ENCODE measurements at places on chromosomes 13 and 19. TPM values are rescaled to one million over a fixed set of nuclear protein-coding genes. Genes with fewer than 3 reads are reported as not detected.

DNA sequence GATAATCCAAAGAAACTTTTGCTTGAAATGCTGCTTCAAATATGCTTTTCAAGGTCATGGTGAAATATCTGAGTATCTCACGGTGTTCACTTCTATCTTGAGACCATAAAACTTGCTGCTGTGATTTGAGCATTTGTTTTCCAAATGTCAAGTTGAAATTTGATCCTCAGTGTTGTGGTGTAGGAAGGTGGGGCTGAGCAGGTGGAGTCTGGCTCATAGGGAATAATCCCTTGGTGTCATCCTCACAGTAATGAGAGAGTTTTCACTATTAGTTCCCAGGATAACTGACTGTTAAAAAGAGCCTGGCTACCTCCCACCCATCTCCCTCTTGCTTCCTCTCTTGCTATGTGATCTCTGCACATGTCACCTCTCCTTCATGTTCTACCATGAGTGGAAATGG lies 858.0 kb upstream of the SLITRK5 start:
- no peaks in the 10 kb centered on the region for H3K27me3 ChIP-seq
- DNase-seq = no peak
- no peaks in the 10 kb centered on the region for H3K36me3 ChIP-seq
- H3K4me1 ChIP-seq = no peaks in the 10 kb centered on the region
- H3K27ac ChIP-seq = no peak overlapping the region

- no peaks in the 10 kb centered on the region for H3K36me3 ChIP-seq
- no peak overlapping the region for H3K27ac ChIP-seq
- H3K4me1 ChIP-seq = no peaks in the 10 kb centered on the region
- H3K27me3 ChIP-seq = no peaks in the 10 kb centered on the region
These were observed 26.2 kb downstream of the FREM2 start for GRCh38 chr13:38713046-38713445.

DNA sequence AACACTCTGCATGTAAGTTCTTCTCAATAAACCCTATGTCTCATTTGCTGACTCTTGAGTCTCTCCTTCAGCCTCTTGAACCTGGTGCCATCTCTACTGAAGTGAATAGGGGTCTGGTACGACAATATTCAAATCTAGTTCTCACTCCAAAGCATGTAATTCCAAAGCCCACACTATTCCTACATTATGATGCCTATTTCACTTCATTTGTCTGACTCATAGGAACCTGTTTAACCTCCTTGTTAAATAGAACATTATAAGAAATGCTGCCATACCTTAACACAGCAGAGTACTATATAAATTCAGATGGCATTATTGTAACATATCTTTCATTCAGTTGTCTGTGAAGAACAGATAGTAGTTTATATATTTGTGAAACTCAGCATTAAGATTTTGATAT lies 67.1 kb downstream of the STARD13 start:
- H3K4me3 ChIP-seq = no peak overlapping the region
- H3K27ac ChIP-seq = no peak overlapping the region
- no peaks in the 10 kb centered on the region for H3K4me1 ChIP-seq

DNA sequence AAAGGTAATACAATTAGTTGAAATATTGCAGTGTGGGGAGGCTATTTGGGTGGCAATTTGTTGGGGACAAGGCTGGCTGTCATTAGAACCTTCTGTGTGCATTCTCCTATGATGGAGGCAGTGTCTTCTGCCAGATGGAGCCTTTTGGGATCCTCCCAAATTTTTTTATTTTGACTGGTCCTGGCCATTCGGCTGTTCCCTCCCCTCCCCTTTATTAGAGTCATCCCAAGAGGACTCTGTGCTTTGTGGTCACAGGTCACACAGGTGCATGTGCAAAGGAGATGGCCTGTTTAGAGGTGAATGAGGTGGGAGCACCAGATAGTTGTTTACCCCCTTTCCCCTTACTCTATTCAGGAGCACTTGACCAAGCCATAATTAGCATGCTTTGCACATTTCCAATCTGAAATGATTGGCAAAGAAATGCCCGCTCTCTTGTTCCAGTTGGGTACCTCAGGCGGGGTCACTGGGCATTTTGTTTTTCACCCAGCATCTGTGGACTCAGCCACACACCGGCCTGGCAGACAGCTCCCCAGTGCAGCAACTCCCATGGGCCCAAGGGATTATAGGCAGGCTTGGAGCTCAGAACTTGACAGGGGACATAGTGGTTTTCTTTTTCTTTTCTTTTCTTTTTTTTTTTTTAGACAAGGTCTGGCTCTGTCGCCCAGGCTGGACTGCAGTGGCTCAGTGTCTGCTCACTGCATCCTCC lies 19.8 kb downstream of the GATAD2A start:
- no peak for DNase-seq
- H3K27ac ChIP-seq = no peak overlapping the region
- H3K27me3 ChIP-seq = no peaks in the 10 kb centered on the region
- H3K36me3 ChIP-seq = no peaks in the 10 kb centered on the region

GRCh38 chr19:32773126-32773525 lies 53.6 kb downstream of the TDRD12 start:
- H3K4me1 ChIP-seq = no peaks in the 10 kb centered on the region
- H3K27ac ChIP-seq = no peak overlapping the region
- no peak overlapping the region for H3K4me3 ChIP-seq
- no peaks in the 10 kb centered on the region for H3K27me3 ChIP-seq

DNA sequence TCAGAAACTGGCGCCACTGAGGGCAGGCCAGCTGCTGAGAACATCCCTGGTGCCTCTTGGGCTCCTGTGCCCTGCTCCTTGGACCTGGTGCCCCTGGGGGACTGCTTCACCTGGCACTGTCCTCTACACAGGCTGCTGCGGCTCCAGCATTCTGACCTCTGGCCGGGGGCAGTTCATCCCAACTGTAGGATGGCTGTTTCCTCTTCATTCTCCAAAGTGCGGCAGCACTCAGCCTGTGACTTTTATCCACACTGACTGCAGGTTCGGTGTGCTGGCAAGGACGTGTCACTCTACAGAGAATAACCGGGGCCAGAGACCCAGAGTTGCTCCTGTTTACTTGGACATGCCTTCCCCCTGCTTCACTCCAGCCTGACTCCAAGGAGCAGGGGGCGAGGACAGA lies 7.6 kb upstream of the ANKRD10 start:
- no peak overlapping the region for H3K4me3 ChIP-seq
- no peak for DNase-seq
- H3K27me3 ChIP-seq = no peaks in the 10 kb centered on the region
- H3K4me1 ChIP-seq = no peaks in the 10 kb centered on the region
- no peak overlapping the region for H3K27ac ChIP-seq
- no peaks in the 10 kb centered on the region for H3K36me3 ChIP-seq

DNA sequence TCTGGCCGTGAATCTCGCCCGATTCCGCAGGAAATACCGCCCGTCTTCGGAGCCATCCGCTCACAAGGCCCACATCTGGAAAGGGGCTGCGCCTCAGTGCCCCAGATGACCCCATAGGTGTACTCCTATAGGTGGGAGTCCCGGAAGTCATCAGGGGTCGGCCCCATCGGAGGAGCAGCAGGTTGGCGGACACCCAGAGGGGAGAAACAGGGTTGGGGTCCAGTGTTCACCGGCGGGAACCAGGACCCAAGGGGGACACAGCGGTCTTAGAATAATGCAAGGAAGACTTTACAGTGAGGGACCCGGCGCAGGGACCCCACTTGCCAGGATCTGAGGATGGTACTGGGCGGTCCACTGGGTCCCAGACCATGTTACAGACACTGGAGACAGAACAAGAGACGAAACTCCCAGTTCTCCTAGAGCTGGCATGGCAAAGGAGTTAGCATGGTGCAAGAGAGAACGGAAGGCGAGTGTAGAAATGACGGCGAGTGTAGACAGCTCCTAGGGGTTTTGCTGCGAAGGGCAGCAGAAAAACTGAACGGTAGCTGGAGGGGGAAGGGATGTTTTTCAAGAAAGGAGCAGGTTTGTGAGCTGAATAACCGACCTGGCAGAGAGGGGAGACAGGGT lies 4.2 kb upstream of the RGL3 start:
- no peak overlapping the region for H3K4me3 ChIP-seq
- no peak for DNase-seq
- no peaks in the 10 kb centered on the region for H3K4me1 ChIP-seq
- no peak overlapping the region for H3K27ac ChIP-seq

- H3K27ac ChIP-seq = no peak overlapping the region
- H3K4me1 ChIP-seq = no peaks in the 10 kb centered on the region
- no peak for DNase-seq
- no peaks in the 10 kb centered on the region for H3K36me3 ChIP-seq
These were observed 158.7 kb downstream of the FLT1 start for GRCh38 chr13:28336193-28336657.

GRCh38 chr19:2700660-2701360 lies 1.7 kb downstream of the GNG7 start:
- no peaks in the 10 kb centered on the region for H3K27me3 ChIP-seq
- DNase-seq = no peak

Gene FBXO17
- 14.2 TPM for total RNA-seq

Gene PSG2
- not detected for total RNA-seq

Gene PLPPR3
- not detected for total RNA-seq

Gene ZNF528
- 28.2 TPM for total RNA-seq

Gene SERTM1
- total RNA-seq = 7.6 TPM

All from breast epithelium (tissue), 4 donors.